ENCODE measurements at places on chromosomes 7 and 10.

DNA sequence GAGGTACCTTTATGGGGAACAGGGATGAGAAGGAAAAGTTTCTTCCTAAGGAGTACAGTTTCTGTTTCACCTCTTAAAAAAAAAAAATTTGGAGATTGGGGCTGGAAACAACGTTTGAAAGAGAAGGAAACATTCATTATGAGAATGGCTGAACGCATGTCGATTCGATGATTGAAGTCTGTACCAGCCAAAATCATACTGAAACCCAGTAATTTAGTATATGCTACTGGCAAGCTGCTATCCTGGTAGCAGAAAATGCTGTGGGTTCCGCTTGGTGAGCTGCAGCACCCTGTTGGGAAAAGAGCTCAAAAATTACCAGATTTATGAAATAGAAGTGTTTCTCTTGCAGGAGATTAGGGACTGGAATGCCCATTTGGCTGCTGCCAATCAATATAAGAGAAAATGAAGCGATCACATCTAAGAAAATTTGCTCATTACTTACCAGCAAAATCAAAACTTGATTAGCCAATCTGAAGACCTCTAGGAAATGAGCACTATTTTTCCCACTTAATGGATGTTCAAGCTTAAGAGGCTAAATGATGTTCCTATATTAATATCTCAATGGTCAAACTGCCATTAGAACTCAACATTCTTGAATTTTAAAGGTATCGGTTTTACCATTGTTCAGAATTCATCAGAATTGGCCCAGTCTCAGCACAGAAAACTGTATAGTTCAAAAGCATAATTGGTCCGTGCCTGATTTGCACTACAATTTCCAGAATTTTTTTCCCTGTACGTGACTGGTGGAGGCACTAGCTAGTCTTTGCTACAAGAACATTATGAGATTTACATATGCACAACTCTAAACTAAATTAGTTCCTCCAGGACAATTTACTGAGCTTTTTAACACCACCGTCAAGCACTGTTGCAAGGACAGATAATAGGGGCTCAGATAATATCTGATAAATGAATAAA, 1.2 kb upstream of the ITGB1 start:
- DNase-seq = no peak

GRCh38 chr10:17954861-17955260, 3.1 kb downstream of the SLC39A12 start:
- DNase-seq = peak; percentile 70

DNA sequence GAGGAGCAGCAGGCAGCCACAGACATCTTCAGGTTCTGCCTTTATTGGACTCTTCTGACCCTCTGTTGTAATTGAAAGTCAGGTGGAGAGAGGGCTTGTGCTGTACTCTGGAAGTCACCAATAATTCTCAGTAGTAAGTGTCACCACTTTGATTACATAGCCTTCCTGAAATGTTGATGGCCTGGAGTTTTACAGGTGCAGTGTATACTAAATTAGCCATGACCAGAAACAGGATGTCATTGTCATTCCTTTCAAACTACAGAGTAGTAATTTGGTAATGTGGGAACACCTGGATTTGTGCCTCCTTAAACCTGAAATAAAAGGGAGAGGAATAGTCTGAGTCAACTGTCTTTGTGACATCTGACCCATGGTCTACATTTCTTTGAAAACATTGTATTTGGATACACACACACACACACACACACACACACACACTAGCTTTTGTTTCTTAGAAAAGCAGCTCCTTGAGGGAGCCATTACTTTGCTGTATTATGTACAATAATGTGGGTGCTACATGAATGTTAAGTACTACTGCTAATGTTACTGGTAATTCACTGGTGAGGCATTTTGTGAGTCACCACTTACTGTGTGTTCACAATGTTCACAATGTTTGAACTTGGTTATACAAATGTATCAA, 19.6 kb downstream of the ARL4A start:
- peak; percentile 62 for DNase-seq

DNA sequence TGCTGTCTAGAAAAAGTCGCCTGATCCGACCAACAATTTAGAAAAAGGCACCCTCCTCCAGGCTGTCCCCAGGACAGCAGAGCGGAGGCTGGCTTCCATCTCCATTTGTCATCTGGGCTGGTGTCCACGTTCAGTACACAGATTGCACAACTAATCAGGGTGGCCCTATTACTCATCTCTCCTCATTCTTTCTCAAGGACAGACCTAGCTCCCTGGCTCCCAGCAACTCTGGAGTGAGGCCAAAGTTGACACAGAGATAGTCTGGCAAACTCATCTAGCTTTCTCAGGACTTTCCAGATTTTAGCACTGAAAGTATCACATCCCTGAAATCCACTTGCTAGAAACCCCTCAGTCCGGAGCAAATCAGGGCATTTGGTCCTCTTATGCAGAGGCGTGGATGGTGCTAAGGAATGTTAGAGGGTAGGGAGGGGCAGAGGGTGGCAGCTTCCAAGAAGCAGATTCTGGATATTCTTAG, 75.1 kb downstream of the DNAH11 start:
- peak; percentile 59 for DNase-seq

GRCh38 chr7:157718303-157719007, 381.7 kb downstream of the DNAJB6 start:
- no peak for DNase-seq

DNA sequence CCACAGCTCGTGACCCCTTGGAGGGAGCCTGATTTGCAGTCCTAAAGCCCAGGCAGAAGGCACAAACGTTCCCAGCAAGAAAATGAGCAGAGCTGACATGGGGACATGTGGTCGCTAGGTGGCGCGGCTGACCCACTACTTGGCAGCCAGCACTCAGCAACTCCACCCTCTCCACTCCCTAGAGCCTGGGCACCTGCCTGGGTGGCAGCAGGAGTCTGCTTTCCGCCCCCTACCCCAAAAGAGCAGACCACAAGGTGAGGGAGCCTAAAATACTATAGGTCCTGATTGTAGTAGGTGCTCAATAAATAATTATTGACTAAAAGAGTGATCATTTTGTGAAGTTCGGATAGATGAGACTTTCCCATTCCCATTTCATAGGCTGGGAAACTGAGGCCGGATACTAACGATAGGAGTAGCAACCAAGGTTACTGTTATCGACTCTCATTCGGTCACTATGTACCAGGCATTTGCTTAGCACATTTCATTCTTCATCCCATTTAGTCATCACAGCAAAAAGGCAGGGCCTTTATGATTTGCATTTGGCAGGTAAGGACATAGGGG, 57.4 kb downstream of the NEUROG3 start:
- peak; percentile 57 for DNase-seq

DNA sequence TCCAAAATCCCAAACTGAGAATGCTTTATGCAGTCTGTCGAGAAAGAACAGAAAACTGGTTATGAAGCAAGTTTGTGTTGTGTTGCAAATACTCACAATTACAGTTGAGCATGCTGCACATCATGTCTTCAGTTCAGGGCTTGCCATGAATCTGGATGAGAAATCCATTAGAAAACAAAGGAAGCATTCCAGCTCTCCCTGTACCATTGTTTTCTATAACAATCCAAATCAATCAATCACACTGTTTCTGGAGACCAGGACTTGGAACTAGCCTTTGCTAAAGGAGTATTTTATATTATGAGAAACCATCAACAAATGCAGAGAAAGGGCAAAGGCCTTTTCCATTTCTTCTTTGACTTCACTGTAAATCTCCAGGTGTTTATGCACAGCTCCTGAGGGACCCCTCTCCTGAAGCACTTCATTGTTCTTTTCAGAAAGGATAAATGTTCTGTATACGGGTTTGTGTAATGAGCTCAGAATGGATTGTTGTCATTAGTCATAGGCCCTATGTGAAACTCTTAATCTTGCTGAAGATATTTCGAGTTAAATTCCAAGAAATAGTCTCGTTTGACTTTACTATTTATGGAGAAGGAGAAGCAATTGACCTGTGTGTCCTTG, 364.7 kb upstream of the POM121L12 start:
- no peak for DNase-seq

All from fibroblast of skin of back (primary cell).